T-helper 2 cell (primary cell): ENCODE measurements at places on chromosomes 2 and 18.

DNA sequence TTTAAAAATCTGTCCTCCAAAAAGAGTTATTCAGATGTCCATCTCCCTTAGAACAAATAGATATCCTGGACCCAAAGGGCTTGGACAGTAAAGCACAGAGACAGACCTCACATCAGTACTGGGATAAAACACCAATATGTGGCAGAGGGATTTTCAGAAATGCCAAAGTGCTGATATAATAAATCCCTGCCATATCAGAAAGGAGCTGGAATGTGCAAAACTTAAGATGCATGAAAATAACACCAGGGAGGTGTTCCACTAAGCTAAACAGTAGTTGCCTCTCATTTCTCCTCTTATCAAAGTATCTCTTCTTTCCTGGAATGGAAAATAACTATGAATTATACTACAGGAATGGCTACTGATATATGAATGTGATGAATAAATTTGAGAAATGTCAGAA lies 13.2 kb downstream of the USP40 start:
- no peak for DNase-seq

- no peak for DNase-seq
Observed at GRCh38 chr2:160367887-160368286, 125.7 kb downstream of the RBMS1 start.

GRCh38 chr2:204110338-204110741 lies 173.8 kb downstream of the ICOS start:
- peak; percentile 34 for DNase-seq

DNA sequence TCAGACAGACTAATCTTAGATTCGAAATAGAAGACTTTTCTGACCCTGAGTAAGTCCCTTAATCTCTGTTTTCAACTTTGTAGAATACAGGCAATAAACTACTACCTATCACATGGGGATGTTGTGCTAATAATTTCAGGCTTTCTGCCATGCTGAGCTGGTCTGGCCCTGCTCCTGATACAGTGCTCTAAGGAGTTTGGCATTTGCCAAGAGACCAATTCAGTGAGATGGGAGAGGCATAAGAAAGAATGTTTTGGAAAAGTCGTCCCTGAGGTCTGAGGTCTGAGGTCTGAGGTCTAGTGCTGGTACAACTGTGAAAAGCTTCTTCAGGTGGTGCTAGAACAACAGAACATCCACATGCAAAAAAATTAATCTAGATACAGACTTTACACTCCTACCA lies 35.9 kb upstream of the SP3 start:
- no peak for DNase-seq

DNA sequence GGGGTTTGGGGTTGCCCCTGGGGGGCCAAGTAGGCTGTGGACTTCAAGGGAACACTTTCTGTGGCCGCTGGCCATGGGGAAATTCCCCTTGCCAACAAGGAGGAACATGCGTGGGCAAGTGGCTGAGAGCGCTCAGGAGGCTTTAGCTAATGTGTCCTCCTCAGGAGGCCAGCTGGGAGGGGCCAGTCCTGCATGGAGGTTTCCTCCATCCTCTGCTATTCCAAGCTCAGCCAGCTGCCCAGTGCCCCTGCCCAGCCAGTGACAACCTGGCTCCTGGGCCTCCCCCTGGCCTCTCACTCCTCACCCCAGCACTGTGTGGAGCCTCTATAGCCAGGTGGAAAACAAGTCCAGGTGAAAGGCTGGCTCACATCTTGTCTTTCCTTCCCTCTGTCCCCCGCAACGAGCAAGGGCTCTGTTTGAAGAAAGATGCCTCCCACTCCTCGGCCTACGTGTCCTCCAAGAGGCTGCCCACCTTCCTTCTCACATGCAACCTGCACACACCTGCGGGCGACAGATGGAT lies 64.4 kb upstream of the DAPL1 start:
- no peak for DNase-seq

DNA sequence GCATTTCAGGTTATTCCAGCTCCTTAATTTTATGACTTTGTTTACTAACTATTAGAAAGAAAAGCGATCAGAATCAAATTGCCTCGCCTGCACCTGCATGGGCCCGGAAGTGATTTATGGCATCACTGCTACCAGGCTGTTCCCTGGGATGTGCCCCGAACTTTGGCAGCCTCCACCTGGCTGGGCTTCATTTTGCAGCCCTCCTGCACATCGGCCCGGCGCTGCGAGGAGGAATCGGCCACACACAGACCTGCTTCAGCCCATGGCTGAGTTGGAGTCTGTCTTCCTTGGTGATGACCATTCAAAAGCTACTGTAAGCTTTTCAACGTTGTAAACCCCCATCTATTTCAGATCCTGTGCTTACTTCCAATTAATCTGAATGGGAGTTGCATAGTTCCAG lies 638.0 kb downstream of the RNF144A start:
- DNase-seq, result no peak

DNA sequence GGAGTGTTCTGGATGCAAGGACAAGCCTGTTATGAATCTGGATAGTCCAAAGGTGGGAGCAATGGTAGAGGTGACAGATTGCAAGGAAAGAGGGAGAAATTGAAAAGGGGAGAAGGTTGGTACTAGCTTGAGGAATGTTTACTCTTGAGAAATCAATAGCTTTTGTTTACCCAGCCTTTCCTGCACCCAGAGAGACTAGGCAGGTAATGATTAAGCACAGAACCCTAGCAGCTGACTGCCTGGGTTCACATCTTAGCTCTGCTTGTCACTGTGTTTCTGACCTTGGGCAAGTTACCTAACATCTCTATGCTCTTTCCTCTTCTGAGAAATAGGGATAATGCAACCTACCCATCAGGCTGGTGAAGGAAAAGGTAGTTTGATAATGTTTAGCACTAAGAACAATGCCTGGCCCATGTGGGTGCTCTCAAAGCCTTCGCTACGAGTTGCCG lies 178.6 kb downstream of the MGAT5 start:
- no peak for DNase-seq

GRCh38 chr2:21800356-21800755 lies 676.6 kb downstream of the TDRD15 start:
- no peak for DNase-seq

GRCh38 chr18:29309366-29309765 lies 1132.4 kb upstream of the CDH2 start:
- DNase-seq, result no peak

DNA sequence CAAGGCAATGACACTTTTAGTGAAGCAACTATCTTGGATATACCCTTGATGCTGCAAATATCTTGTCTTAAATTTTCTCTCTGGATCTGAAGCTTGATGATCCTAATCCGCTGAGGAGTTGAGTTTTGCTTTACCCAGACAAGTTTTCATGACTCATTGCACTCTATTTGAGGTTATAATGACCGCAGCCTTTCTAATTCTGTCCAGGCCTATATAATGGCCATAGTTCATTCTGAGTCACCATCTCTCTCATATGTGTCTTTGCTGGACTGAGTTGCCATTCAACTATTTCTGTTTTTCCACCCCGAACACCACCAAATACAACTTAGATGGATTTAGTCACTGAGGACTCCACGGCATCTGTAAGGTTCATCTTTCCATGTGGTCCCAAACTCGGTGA lies 802.1 kb upstream of the FAM98A start:
- DNase-seq, result no peak

- DNase-seq, result no peak
Observed at GRCh38 chr2:45759310-45759851, 107.9 kb downstream of the PRKCE start.

DNA sequence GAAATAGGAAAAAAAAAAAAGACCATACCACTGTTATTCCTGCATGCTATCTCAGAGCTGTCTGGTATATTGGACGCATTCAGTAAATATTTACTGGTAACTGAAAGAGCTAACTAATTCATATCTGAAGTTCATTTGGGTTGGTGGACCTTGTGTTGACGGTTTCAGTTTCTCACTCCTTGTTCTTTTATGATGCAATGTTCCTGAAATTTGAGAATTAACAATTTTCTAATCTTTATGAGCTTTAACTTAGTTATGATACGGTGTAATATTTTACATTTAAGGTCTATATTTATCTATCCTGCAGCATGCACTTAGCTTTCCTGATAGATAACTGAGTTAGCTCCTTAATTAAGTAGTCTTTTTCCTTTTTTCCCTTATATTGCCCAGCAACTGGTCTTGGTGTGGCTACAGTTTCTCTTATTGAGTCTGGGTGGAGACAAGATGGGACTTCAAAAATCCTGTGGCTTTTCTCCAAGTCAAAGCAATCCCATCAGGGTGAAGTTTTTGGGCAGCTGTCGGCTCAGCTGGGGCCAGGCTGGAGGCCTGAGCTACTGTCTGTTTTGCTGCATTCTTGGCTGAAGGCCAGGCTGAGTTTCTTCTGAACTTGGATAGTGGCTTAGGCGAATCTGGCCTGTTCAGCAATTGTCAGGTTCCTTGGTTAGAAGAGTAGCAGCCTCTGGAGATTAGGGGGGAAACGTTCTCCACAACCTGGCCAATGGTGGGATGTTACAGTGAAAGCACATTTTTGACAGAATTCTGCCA lies 78.4 kb upstream of the MEX3C start:
- DNase-seq, result no peak

DNA sequence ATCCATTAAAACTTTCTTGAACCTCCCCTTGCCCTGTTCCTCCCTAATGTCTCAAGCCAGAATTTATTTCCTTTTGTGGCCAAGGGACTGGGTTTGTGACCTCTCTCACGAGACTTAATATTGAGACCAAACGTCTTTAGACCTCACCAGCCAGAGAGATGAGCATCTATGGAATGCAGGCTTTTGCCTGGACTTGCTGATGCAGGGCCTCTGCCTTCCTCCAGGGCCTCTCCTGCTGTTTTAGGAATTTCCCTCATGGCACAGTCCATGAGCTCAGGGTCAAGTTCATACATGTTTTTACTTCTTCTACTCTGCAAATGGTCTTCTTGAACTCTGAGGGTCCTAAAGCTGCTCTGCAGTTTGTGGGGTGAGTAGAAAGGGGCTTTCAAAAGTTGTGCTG lies 22.3 kb downstream of the IL1B start:
- DNase-seq, result no peak

DNA sequence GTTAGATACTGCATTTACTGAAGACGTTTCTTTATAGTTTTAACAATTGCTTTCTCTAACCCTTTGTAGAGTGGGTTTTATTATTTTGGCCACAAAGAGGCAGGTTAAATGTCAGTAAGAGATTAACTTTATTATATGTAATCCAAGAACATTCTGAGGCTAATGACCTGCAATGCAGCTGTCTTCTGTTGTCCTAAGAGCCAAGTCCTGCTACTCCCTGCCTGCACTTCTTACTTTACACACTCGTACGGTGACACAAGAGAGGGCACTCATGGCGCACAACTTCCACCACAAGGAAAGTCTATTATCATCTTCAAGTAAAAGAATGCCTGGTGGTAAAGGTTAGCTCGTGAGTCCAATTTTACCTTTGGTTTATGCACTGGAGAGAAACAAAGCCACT lies 471.0 kb upstream of the HNMT start:
- no peak for DNase-seq

DNA sequence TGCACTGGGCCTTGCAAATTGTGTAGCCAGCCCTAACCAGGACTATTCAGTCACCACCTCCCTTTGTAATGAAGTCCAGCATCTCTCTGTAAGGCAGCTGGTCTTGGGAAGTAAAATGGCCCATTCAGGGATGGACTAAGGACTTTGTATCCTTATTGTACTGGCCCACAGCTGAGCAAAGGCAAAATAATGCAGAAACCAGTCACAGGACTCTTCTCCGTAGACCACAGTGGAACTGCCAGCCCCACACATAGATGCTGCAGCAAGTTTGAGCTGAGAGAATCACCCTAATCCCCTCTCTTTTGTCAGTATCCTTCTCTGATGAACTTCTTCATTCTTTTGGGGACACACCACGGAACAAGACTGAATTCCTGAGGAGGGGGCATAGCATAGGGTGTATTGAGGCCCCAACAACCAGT lies 73.6 kb upstream of the RTN4 start:
- DNase-seq, result no peak

GRCh38 chr2:224930990-224931389 lies 111.3 kb downstream of the DOCK10 start:
- no peak for DNase-seq

DNA sequence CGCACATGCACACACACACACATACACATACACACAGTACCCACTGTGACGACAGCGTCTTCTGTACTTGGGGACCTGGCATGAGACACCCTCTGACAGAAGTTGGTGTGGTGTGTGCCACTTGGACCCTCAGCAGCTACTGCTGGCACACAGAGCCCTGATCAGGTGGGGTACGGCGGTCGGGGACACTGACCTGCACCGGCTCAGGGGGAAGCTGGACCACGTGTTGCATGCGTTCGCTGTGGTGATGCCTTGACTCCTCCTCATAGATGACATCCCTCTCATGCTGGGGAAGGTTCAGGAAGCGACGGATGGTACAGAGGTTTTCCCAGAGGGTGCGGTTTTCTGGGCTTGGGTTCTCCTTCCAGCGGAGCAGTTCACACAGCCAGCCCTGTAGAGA lies 149.2 kb downstream of the SATB2 start:
- no peak for DNase-seq

GRCh38 chr2:41400088-41400665 lies 647.6 kb upstream of the PKDCC start:
- DNase-seq, result no peak

GRCh38 chr2:216829533-216829932 lies 30.3 kb downstream of the TNP1 start:
- no peak for DNase-seq

DNA sequence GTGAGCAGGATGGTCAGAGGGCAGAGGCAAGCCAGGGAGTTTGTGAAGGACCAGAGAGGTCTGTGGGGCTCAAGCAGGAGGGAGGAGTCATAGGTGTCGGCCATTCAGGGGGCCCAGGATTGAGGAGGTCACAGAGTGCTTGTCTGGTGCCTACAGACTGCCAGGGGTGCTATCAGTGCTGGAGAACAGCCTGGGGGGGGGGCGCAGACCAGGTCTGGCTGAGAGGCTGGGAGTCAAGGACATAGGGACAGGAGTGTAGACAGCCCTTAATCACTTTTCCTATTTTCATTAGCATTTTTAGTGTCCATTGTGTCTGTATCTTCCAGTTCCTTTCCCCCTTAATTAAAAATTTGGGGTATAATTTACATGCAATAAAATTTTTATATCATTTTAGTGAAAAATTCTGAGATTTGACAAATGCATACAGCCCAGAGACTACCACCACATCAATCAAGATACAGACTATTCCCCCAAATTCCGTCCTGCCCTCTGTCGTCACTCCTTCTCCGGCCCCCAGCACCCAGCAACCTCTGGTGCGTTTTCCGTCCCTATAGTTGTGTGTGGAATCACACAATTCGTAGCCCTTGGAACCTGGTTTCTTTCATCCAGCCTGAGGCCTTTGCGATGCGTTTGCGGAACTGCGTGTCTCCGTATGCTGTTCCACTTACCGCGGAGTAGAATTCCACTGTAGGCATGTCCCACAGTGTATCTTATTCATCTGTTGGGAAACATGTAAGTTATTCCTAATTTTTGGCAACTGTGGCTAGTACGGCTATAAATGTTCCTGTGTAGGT lies 6.2 kb downstream of the ZAP70 start:
- no peak for DNase-seq

GRCh38 chr2:85462322-85462721 lies 43.8 kb downstream of the SH2D6 start:
- DNase-seq, result no peak

GRCh38 chr2:155665704-155666103 lies 666.8 kb downstream of the NR4A2 start:
- DNase-seq, result no peak

GRCh38 chr2:85929096-85930050 lies 40.6 kb upstream of the ST3GAL5 start:
- no peak for DNase-seq

- no peak for DNase-seq
Observed at GRCh38 chr2:100174026-100174431, 31.6 kb upstream of the AFF3 start.
